Astrocyte (in vitro differentiated cells and primary cell): ENCODE measurements at places on chromosomes 4 and X. TPM values are rescaled to one million over a fixed set of nuclear protein-coding genes. Genes with fewer than 3 reads are reported as not detected.

DNA sequence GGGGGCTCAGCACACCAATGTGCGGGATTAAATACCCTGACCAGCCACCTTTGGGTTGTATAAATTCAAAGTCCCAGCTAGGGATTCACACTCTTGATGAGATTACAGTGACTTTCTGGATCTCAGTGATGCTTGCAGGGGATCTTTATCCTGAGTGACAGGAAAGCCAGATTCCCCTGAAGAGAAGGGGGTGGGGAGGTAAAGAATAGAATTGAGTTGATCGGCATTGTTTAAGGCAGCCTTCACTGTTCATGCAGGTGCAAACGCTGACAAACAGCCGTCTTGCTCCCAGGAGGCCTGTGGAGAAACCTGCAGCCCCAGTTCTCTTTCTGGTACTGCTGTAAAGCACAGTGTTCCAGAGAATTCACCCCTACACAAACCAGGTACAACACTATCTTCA lies 19.0 kb downstream of the CXXC4 start:
- no peak for DNase-seq

The ETDA gene
- total RNA-seq = not detected in 2 replicates

DNA sequence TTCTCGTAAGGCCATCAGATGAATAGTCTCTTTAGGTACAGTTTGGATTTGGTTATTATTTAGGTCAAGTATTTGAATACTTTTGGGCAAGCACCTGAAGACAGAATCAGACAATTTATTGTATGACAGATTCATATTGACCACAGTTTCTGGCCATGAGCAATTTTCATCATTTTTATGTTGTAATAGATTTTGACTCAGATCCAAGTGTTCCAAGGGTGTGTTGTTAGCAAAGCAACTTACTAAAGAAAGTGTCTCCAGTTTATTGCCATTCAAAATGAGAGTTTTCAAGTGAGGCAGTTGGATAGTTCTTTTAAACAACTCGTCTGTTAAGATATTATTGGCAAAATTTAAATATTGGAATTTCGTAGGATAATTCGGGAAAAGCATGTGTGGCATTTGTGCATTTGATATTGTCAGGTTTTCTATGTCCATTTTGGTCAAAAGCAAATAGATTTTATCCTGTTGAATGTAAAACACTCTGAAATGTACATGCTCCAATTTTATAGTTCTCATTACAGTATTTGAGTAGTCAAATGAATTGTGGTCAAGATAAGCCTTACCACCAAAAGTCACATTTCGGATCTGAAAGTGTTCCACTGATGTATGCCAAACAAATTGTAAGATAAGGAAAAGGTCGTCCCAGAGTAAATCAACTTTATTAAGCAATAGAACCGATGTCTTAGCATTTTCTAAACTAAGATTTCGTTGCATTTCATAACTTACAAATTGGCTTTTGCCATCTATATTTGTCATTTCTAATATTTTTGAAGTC lies 8.4 kb downstream of the TLR10 start:
- no peak for DNase-seq

The KLB gene
- not detected in 2 replicates for total RNA-seq

DNA sequence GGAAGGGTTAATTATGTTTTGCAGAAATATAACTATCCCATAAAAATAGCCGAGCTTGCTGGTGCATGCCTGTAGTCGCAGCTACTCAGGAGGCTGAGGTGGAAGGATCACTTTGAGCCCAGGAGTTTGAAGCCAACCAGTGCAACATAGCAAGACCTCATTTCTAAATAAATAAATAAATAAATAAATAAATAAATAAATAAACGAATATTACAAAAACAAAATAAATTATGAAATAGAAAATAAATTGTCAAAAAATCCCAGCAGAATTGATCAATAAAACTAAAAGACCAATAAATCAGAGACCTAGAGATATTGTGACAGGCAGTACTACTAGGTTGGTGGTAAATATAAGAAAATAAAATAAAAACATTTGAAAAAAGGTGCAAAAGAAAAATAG lies 6.7 kb upstream of the ARL13A start:
- no peak for DNase-seq

DNA sequence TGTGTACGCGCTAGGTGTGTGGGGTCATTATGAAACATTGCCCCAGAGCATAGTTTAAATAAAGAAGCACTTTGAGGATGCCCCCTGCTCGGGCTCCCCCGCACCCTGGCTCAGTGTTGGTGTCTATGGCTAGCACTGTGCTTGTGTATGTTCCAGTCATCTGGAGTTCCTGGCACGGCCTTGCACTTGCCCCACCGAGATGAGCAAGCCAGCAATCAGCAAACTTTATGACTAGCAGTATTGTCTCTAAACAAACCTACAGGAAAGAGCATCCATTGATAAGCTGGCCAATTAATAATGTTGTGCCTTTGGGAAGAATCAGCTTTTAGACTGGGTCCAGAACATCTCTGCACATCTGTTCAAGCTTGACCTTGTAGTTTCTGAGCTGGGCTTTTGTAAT lies 707 bp upstream of the SHROOM4 start:
- no peak for DNase-seq

DNA sequence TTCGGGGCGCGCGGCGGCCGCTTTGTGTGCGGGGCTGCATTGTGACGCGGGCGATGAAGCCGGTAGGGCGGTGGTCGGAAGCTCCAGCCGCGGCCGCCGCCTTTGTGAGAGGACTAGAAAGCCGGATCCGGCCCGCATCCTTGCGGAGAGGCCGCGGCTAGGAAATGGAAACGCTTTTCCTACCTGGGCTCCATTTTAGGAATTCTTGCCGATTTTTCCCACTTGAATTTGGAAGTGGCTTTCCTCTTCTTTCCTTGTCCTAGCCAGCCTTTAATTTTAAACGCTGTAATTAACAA lies 708 bp downstream of the TMSB4X start:
- DNase-seq = no peak
